Left renal cortex interstitium (tissue), 4 donors: ENCODE measurements at places on chromosomes 16 and 17. TPM values are rescaled to one million over a fixed set of nuclear protein-coding genes. Genes with fewer than 3 reads are reported as not detected.

CCL8 gene
- polyA plus RNA-seq, result 0.16 TPM

APPBP2 gene
- 59.5 TPM for polyA plus RNA-seq

RAP1GAP2 gene
- 20.7 TPM for polyA plus RNA-seq

PYY gene
- polyA plus RNA-seq, result 0.23 TPM

TNP2 gene
- not detected for polyA plus RNA-seq

NMRAL1 gene
- polyA plus RNA-seq, result 45.2 TPM

EVPLL gene
- polyA plus RNA-seq, result 0.97 TPM

PGS1 gene
- polyA plus RNA-seq, result 51.0 TPM
